ENCODE measurements at places on chromosomes 7 and 10.

- no peak for DNase-seq
- peak overlapping the region; percentile 53 for H3K4me3 ChIP-seq
- no peaks in the 10 kb centered on the region for H3K4me1 ChIP-seq
- no peaks in the 10 kb centered on the region for H3K27me3 ChIP-seq
- H3K27ac ChIP-seq: peak overlapping the region; percentile 84
Observed at GRCh38 chr10:115001506-115002381, 63.7 kb downstream of the TRUB1 start.

DNA sequence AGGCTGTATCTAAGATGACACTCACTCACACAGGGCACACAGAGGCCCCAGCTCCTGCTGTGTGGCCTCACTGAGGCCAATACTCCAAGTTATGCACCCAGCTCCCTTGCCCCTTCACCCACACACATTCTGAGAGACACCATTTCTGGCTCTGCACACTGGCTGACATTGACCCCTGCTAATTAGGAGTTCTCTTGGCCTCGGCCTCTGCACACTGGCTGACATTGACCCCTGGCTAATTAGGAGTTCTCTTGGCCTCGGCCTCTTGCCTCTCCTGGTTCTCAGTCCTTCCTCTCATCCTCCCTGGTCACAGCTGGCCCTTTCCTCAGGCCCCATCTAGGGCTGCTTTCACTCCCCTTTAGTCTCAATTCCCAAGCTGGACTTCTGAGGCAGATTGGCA is 97.3 kb downstream of the GRID1 start:
- H3K27me3 ChIP-seq: no peaks in the 10 kb centered on the region
- no peaks in the 10 kb centered on the region for H3K36me3 ChIP-seq
- no peak overlapping the region for H3K4me3 ChIP-seq
- DNase-seq: no peak
- H3K27ac ChIP-seq: no peak overlapping the region
- H3K4me1 ChIP-seq: no peaks in the 10 kb centered on the region

DNA sequence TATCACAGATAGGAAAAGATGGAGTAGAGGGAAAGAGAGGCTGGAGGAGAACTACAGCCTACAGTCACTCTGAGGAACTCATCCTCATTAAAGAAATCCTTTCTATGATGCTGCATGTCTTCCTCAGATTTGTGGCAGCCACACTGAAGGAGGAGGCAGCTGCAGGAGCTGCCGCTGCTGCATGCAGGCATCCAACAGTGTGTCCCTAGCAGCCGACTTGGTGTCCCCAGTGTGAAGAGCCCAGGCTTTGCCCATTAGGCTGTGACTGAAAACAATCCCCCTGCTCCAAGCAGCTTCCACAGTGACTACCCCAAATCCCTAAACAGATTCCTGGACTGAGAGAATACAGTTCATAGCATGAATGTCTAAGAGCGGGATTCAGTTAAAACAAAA is 23.1 kb downstream of the SKIDA1 start:
- no peak overlapping the region for H3K27ac ChIP-seq
- peaks cover 3% of the 10 kb centered on the region for H3K4me1 ChIP-seq
- no peaks in the 10 kb centered on the region for H3K27me3 ChIP-seq
- no peaks in the 10 kb centered on the region for H3K36me3 ChIP-seq
- no peak for DNase-seq

DNA sequence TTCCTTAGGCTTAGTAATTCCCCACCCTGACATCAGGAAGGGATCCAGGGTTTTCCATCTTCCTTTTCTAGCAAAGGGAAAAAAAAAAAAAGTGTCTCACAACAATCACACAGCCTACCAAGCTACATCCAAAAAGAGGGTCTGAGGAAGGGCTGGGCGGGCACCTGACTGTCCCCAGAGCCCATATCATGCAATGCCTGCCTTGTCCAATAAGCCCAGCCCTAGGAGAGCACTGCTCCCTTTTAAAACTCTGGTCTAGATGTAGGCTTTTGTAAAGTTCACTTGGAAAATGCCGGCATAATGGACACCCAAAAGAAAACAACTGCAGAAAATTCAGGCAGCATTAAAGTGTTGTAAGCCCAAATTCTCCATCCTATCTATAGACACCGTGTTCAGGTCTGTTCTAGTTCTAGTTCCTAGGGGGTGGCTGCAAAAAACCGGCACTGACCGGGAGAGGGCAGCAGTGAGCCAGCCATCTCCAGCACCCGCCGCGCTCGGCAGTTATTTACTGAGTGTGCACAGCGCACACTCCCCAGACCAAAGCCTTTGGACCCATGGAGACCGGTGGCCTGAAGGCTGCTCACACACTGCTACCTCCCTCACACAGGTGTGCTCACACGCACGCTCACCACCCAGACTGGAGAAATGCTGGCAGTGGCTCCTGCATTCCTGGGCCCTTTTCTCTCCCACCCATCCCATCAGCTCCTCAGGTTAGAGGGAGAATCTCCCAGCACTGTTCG is 48.7 kb downstream of the PODXL start:
- no peak overlapping the region for H3K27ac ChIP-seq
- no peaks in the 10 kb centered on the region for H3K36me3 ChIP-seq
- no peak overlapping the region for H3K4me3 ChIP-seq
- no peaks in the 10 kb centered on the region for H3K27me3 ChIP-seq
- H3K4me1 ChIP-seq: no peaks in the 10 kb centered on the region
- peak; percentile 42 for DNase-seq

GRCh38 chr10:78267598-78267997 is 233.9 kb downstream of the RPS24 start:
- no peaks in the 10 kb centered on the region for H3K27me3 ChIP-seq
- H3K27ac ChIP-seq: no peak overlapping the region
- no peak overlapping the region for H3K4me3 ChIP-seq
- DNase-seq: no peak
- no peaks in the 10 kb centered on the region for H3K36me3 ChIP-seq
- H3K4me1 ChIP-seq: no peaks in the 10 kb centered on the region

DNA sequence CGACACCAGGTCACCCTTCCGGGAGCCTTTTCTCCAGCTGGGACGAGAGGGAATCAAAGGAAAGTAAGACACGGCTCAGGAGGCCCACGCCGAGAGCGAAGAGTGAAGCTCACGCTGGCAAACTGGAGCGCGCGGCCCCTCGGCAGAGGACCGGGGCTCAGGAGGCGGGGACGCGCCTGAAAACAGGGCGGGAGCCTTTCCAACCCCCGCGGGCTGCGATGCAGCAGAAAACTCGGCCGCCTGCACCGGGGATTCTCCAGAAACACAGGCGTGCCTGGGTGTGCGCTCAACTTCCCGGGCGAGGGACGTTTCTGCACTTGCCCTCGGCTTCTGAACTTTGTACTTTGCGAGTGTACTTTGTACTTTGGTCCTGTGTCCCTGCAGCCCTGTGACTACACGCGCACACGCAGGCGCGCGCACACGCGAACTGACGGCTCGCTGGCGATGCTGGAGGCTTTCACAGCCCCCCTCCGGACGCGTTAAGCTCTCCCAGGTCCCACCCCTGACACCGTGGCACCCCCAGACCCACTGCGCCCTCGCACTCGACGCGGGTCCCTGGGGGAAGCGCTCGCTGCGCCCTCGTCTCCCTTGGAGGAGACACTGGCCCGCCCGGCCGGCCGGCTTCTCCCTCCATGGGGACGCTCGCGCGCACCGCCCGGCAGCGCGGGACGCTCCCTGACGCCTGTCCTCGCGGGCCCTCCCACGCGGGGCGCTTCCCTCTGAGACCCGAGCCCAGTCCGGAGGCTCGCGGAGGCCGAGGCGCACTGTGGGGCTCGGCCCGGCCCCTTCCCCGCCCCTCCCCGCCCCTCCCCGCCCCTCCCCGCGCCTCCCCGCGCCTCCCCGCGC is 588 bp upstream of the PAOX start:
- no peaks in the 10 kb centered on the region for H3K27me3 ChIP-seq
- DNase-seq: no peak
- H3K36me3 ChIP-seq: no peaks in the 10 kb centered on the region
- H3K4me3 ChIP-seq: peak overlapping the region; percentile 87

DNA sequence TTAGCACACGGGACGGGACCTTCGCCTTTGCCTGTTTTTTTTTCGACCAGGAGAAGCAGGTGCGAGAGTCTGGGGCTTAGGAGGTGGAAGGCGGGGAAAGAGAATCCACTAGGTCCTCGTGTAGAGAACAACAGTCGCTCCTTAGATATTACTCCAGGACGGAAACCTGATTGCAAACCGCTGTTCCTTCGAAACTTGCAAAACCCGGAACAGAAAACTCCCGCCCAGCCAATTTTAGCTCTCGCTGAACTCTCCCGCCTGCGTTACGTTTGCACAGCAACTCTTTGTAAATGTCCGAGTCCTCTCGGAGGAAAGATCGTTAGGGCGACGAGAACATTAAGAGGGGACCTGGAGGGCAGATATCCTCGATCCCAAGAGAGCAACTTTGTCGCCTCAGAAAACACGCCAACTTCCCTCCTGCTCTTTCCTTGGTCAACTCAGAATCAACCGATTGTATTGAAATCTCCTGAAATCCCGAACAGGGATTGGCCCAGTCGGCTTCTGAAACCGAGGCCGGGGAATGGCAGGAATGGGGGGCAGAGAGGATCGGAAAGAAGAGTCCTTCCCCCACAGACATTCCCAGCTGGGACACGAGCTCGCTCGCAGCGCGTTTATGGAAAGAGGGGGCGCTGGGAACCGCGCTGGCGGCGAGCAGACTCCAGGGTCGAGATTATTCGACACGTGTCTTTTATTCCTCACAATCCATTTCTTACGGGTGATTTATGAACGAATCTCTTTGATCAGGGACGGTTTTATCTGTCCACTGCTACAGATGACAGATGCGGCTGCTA is 9.9 kb downstream of the TWIST1 start:
- no peaks in the 10 kb centered on the region for H3K27me3 ChIP-seq
- peak overlapping the region; percentile 74 for H3K4me3 ChIP-seq
- no peaks in the 10 kb centered on the region for H3K36me3 ChIP-seq
- DNase-seq: no peak
- H3K4me1 ChIP-seq: peaks cover 3% of the 10 kb centered on the region

GRCh38 chr7:43716598-43716997 is 12.7 kb downstream of the COA1 start:
- no peak for DNase-seq
- H3K4me3 ChIP-seq: no peak overlapping the region
- no peaks in the 10 kb centered on the region for H3K36me3 ChIP-seq
- no peaks in the 10 kb centered on the region for H3K27me3 ChIP-seq

- no peak overlapping the region for H3K27ac ChIP-seq
- DNase-seq: no peak
- H3K36me3 ChIP-seq: no peaks in the 10 kb centered on the region
- H3K4me1 ChIP-seq: no peaks in the 10 kb centered on the region
- H3K27me3 ChIP-seq: no peaks in the 10 kb centered on the region
Observed at GRCh38 chr10:42883993-42884983, 101.7 kb downstream of the BMS1 start.

GRCh38 chr7:45469103-45469502 is 105.1 kb upstream of the ADCY1 start:
- H3K36me3 ChIP-seq: no peaks in the 10 kb centered on the region
- no peak overlapping the region for H3K27ac ChIP-seq
- no peak for DNase-seq
- no peak overlapping the region for H3K4me3 ChIP-seq

- H3K27me3 ChIP-seq: no peaks in the 10 kb centered on the region
- H3K4me1 ChIP-seq: no peaks in the 10 kb centered on the region
- no peak overlapping the region for H3K4me3 ChIP-seq
Observed at GRCh38 chr10:61792097-61792716, 109.3 kb upstream of the ARID5B start.

GRCh38 chr10:112752288-112752687 is 197.8 kb upstream of the TCF7L2 start:
- H3K4me3 ChIP-seq: no peak overlapping the region
- H3K27ac ChIP-seq: no peak overlapping the region
- H3K4me1 ChIP-seq: no peaks in the 10 kb centered on the region
- no peaks in the 10 kb centered on the region for H3K27me3 ChIP-seq
- DNase-seq: no peak
- H3K36me3 ChIP-seq: no peaks in the 10 kb centered on the region

- no peak for DNase-seq
- H3K36me3 ChIP-seq: no peaks in the 10 kb centered on the region
- no peak overlapping the region for H3K4me3 ChIP-seq
- peak overlapping the region; percentile 70 for H3K27ac ChIP-seq
- H3K27me3 ChIP-seq: no peaks in the 10 kb centered on the region
- H3K4me1 ChIP-seq: peaks cover 52% of the 10 kb centered on the region
Observed at GRCh38 chr7:589781-590575, 70.3 kb upstream of the PDGFA start.

GRCh38 chr10:43417950-43418768 is 9.2 kb upstream of the HNRNPF start:
- H3K4me3 ChIP-seq: no peak overlapping the region
- DNase-seq: no peak
- no peak overlapping the region for H3K27ac ChIP-seq
- H3K36me3 ChIP-seq: no peaks in the 10 kb centered on the region
- H3K27me3 ChIP-seq: no peaks in the 10 kb centered on the region
- no peaks in the 10 kb centered on the region for H3K4me1 ChIP-seq

GRCh38 chr7:95396136-95397032 is at the start of gene PON3:
TSS of gene PON3 (minus strand) at chr7:95396375. CDS start at chr7:95396350, 25 bp downstream.
- peak within 1 kb of the TSS; percentile 48 for H3K4me3 ChIP-seq
- no peaks in the 10 kb centered on the region for H3K36me3 ChIP-seq
- no peak for DNase-seq
- H3K27me3 ChIP-seq: no peaks in the 10 kb centered on the region

DNA sequence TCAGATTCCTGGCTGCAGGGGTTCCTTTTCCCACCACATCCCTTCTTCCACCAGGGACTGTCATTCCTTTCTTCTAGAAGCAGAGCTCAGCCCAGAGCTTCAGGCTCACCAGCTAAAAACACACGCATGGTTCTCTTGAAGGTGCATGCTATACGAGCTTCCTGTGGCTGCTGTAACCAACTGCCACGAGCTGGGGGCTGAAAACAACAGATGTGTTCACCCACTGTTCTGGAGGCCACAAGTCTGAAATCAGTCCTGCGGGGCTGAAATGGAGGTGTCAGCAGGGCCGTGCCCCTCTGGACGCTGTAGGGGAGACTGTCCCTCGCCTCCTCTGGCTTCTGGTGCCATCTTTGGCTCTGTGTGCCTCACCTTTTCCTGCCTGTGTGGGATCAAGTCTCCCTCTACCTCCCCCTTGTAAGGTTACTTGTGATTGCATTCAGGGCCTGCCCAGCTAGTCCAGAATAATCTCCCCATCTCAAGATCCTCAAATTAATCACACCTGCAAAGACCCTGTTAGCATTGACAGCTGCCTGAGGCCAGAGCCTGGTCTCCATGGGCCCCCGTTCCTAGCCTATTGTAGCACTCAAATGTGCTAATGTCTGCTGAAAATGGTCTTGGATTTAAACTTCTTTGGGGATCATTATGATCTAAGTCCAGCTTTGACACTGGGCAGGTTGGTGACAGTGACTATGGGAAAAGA is 13.7 kb downstream of the RAB19 start:
- no peak overlapping the region for H3K4me3 ChIP-seq
- DNase-seq: no peak
- H3K36me3 ChIP-seq: no peaks in the 10 kb centered on the region

GRCh38 chr10:17233286-17233991 is 5.4 kb downstream of the VIM start:
- H3K27ac ChIP-seq: peak overlapping the region; percentile 58
- DNase-seq: peak; percentile 80
- peaks cover 57% of the 10 kb centered on the region for H3K36me3 ChIP-seq
- H3K4me1 ChIP-seq: peaks cover 12% of the 10 kb centered on the region

All from ascending aorta (tissue), 2 donors.